ENCODE measurements at places on chromosomes 6 and 20. TPM values are rescaled to one million over a fixed set of nuclear protein-coding genes. Genes with fewer than 3 reads are reported as not detected.

The GPX6 gene
- not detected for total RNA-seq

The RIMS4 gene
- total RNA-seq, result under 0.01 TPM

The RBM38 gene
- total RNA-seq, result 2.8 TPM

The WFDC12 gene
- total RNA-seq, result not detected

The DLL1 gene
- total RNA-seq, result 0.46 TPM

The KIAA1586 gene
- 17.2 TPM for total RNA-seq

The KCNK5 gene
- total RNA-seq, result not detected

The LY6G6D gene
- not detected for total RNA-seq

The NNAT gene
- 0.14 TPM for total RNA-seq

The PI16 gene
- 0.43 TPM for total RNA-seq

The TCP11 gene
- not detected for total RNA-seq

The PRDM13 gene
- total RNA-seq, result not detected

The TMEM244 gene
- not detected for total RNA-seq

The CNKSR3 gene
- total RNA-seq, result 4.2 TPM

The IL17A gene
- not detected for total RNA-seq

The BEND6 gene
- total RNA-seq, result 12.8 TPM

The HEY2 gene
- not detected for total RNA-seq

The TAGAP gene
- not detected for total RNA-seq

The FERMT1 gene
- 2.8 TPM for total RNA-seq

The HLA-DPA1 gene
- 2.8 TPM for total RNA-seq

The SMOC2 gene
- under 0.01 TPM for total RNA-seq

The ELOVL2 gene
- 3.9 TPM for total RNA-seq

The ERVFRD-1 gene
- total RNA-seq, result not detected

The NKAIN4 gene
- 0.18 TPM for total RNA-seq

The MAS1 gene
- total RNA-seq, result 0.09 TPM

The SLCO4A1 gene
- 0.09 TPM for total RNA-seq

The SPEF1 gene
- total RNA-seq, result 0.14 TPM

The UBE2J1 gene
- total RNA-seq, result 26.3 TPM

The CST2 gene
- 0.71 TPM for total RNA-seq

The GTSF1L gene
- not detected for total RNA-seq

The GSTA3 gene
- total RNA-seq, result not detected

The EEF1A2 gene
- 3.0 TPM for total RNA-seq

The GJA10 gene
- total RNA-seq, result not detected

The TPBG gene
- 53.2 TPM for total RNA-seq

The MTFR2 gene
- 0.83 TPM for total RNA-seq

The AIF1 gene
- not detected for total RNA-seq

The NOX3 gene
- total RNA-seq, result not detected

The PTCHD4 gene
- total RNA-seq, result 3.0 TPM

The ATRN gene
- total RNA-seq, result 43.4 TPM

The MUCL3 gene
- not detected for total RNA-seq

The OR2H1 gene
- 0.14 TPM for total RNA-seq

The PRR18 gene
- not detected for total RNA-seq

The ID4 gene
- 10.2 TPM for total RNA-seq

The PERP gene
- 20.8 TPM for total RNA-seq

The SLC4A11 gene
- total RNA-seq, result 1.0 TPM

The BLTP3A gene
- 5.7 TPM for total RNA-seq

The HSD17B8 gene
- total RNA-seq, result 7.4 TPM

The HUS1B gene
- 0.83 TPM for total RNA-seq

The EYA2 gene
- 0.14 TPM for total RNA-seq

The PKIB gene
- 1.1 TPM for total RNA-seq

The XKR7 gene
- not detected for total RNA-seq

The SMLR1 gene
- not detected for total RNA-seq

The FAM83D gene
- 2.3 TPM for total RNA-seq

The NMBR gene
- not detected for total RNA-seq

The MEI4 gene
- not detected for total RNA-seq

The IMPG1 gene
- not detected for total RNA-seq

The DLGAP4 gene
- total RNA-seq, result 10.1 TPM

Measured in smooth muscle cell of bladder (primary cell).